ENCODE measurements at places on chromosomes 4 and X.

DNA sequence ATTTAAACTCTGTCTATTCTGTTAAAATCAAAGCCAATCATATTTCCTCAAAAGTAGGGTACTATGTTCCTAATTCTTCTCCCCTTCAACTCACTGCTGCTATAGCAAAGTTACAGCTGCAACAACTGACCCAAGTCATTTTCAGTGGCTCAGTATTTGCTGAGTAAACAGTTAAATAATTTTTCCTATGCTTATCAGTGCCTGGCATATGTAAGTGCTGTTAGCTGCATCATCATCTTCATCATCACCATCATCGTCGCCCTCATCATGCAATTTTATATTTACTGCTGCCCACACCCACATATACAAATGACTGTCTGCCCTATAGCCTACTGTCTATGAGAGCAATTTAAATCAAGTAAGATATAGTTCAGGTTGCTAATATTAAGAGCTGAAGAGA is 21.9 kb downstream of the COQ2 start:
- no peak for DNase-seq

DNA sequence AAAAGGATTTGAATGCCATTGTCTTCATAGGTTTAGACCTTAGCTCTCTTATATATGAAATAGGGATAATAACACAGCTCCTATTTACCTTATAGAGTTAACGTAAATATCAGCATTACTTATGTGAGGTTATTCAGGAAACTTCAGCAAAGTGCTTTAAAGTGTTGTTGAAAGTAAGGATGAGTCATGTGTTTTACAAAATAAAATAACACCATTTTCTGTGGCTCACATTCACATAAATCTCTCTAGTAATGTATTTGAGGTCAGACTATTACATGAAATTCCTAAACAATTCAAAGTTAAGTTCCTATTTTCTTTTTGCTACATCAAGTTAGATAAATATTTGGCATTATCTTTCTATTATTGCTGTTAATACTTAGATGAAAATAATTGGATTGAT is 2.9 kb downstream of the GNRHR start:
- DNase-seq = no peak

GRCh38 chr4:177285953-177286352 is 23.7 kb upstream of the NEIL3 start:
- no peak for DNase-seq

- DNase-seq = no peak
Measured at GRCh38 chr4:153137159-153137558, 67.1 kb upstream of the TRIM2 start.

DNA sequence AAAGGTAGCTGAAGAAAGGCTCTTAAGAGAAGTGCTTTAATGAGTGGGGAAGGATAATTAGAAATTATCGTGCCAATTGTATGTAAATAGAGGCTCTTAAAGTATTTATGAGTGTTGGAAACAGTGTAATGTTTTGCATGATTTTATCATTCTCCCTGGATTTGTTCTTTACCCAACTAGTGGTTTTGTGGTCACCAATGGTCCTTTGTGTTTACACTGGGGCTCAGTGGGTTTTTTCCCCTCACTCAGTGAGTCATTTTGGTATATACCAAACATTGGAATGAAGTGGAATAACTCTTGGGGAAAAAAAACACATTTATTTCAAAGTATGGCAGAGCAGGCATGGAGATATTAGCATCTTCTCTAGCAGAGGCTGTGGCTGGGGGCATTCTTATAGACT is 20.8 kb upstream of the LGI2 start:
- no peak for DNase-seq

- DNase-seq = no peak
Measured at GRCh38 chrX:32874839-32875238, 336.5 kb downstream of the DMD start.

DNA sequence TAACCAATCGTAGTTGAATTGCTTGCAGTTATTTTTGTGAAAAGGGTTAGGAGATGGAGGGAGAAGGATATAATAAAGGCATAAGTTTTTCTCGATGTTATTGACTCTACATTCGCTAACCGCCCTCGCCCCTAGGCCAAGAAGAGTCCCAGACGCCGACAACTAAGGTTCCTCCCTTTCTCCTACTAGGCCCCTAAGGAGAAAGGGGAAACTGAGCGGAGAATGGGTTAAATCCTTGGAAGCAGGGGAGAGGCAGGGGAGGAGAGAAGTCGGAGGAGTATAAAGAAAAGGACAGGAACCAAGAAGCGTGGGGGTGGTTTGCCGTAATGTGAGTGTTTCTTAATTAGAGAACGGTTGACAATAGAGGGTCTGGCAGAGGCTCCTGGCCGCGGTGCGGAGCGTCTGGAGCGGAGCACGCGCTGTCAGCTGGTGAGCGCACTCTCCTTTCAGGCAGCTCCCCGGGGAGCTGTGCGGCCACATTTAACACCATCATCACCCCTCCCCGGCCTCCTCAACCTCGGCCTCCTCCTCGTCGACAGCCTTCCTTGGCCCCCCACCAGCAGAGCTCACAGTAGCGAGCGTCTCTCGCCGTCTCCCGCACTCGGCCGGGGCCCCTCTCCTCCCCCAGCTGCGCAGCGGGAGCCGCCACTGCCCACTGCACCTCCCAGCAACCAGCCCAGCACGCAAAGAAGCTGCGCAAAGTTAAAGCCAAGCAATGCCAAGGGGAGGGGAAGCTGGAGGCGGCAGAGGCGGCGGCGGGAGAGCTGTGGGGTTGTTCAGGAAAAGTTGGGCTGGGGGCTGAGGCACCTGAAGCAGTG is 5.9 kb downstream of the ATOH1 start:
- DNase-seq = no peak
